ENCODE measurements at places on chromosomes 7 and 10.

- no peak for DNase-seq
Observed at GRCh38 chr10:16483241-16483917, 38.3 kb downstream of the C1QL3 start.

DNA sequence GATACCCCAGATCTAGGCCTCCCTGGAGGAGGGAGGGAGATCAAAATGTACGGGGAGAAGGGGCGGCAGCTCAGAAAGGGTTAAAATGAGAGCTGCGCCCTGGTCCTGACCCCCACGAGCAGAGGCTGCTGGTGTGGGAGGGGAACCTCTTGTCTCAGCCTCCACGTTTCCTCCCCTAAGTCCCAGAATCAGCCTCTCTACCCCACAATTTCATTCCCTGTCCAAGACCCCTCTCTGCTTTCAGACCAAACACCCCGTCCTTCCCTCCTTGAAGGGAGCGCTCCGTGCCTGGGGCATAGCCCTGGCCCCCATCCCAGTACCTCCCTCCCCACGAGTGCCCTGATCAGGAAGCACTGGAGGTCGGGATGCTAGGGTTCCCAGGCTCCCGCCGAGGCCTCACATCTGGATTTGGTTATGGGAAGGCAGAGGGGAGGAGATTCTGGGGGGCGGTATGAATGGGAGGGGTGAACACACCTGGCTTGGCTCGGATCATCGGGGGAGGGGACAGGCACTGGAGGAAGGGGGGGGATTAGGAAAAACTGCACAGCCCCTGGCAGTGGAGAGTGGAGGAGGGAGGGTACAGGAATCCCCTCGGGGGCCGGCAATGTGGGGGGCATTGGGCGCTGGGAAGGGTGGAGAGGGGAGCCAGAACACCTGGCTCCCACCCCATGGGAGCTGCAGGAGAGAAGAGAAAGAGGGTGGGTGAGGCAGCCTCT, 2.7 kb downstream of the EPHB4 start:
- DNase-seq, result no peak

- DNase-seq, result no peak
Observed at GRCh38 chr10:36003031-36003600, 361.0 kb upstream of the FZD8 start.

GRCh38 chr7:159112136-159113011, 32.3 kb downstream of the VIPR2 start:
- no peak for DNase-seq

DNA sequence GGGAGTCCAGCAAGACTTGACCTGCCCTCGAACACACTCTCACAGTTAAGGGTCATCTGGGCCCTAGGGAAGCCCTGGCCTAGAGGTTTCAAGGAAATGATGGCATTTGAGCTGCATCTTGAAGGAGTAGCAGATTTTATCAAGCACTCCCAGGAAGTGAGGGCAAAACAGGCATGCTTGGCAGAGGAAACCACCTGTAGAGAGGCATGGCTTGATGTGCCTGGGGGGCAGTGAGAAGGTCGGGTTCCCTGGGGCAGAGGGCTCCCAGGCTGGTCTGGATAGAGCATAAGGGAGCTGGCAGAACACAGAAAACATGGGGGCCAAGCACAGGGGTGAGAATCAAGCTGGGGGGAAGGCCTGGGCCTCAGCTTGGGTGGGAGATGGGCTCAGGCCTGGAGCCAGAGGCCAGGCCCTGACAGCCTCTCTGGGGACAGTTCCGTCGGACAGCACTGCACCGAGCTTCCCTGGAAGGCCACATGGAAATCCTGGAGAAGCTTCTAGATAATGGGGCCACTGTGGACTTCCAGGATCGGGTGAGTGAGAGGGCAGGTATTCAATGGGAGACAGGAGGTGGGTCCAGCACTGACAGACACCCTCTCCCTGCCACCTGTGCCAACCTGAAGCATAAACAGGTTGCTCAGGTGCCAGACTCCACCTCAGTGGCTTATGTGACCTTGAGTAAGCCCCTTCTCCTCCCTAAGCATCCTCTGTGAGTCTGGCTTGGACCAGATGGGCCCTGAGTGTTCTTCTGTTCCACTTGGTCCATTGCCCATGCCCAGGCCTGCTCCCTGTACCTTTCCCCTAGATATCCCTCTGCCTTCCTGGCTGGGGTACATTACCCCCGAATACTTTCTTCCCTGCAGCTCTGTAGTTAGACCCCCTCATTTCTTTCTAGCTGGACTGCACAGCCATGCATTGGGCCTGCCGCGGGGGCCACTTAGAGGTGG, 3.5 kb upstream of the HOGA1 start:
- DNase-seq, result no peak

- DNase-seq, result no peak
Observed at GRCh38 chr7:150322114-150322832, 882 bp upstream of the LRRC61 start.

GRCh38 chr10:101292194-101293006, 61.6 kb upstream of the BTRC start:
- DNase-seq, result no peak

DNA sequence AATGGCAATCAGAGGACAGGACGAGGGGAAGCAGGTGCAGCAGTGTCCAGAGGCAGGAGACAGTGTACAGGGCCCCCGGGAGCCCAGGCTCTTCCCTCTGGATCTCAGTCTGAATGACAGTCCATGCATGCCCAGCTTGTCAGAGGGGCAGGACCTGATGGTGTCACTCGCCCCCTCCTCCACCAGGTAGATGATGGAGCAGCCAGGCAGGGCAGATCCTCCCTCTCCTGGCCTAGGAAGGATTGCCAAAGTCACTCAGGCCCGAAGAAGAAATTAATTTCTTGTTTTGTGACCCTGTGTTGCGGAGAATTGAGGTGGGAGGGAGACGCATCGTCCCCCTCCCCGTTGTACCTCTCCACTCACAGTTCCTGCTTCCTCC, 4.0 kb downstream of the VSTM4 start:
- DNase-seq, result no peak

GRCh38 chr7:100689230-100690135, 4.6 kb downstream of the GIGYF1 start:
- DNase-seq, result no peak

GRCh38 chr10:132700156-132701098, 85.5 kb downstream of the NKX6-2 start:
- DNase-seq, result no peak

DNA sequence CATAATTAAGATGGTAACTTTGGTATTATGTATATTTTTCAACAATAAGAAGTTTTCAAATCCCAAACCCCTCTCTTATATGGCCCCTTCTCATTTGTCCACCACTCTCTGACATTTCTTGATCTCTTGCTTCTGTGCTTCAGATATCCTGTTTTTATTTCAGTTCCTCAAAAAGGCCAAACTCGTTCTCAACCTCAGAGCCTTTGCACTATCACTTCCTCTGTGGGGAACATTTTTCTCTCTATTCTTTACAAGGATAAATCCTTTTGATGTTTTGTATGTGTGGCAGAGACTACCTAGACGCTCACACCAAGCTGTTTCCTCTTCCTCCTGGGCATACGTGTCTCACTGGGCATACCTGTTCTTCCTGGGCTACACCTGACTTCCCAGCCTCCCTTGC, 54.2 kb upstream of the FRMD4A start:
- DNase-seq, result no peak

- no peak for DNase-seq
Observed at GRCh38 chr7:112225006-112225405, 18.5 kb downstream of the ZNF277 start.

- DNase-seq, result no peak
Observed at GRCh38 chr10:58382489-58382995, 2.7 kb upstream of the TFAM start.

- DNase-seq, result no peak
Observed at GRCh38 chr10:5045095-5045494, 41.4 kb upstream of the AKR1C2 start.

DNA sequence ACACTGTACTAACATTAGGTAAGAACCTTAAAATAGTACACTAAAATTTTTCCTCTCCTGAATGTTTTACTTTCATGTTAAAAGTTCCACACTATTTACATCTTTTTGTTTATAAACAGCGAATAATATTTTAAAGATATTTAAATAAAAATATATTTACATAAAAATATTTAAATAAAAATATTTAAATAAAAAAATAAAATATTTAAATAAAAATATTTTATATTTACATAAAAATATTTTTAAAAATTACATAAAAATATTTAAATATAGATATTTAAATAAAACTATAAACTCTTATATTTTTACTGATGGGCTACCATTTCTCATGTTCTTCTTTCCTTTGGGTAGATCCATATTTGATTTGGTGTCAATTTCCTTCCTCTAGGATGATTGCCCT, 619.0 kb downstream of the ANKRD7 start:
- DNase-seq, result no peak

- DNase-seq, result no peak
Observed at GRCh38 chr7:30155481-30155880, 20.7 kb downstream of the MTURN start.

DNA sequence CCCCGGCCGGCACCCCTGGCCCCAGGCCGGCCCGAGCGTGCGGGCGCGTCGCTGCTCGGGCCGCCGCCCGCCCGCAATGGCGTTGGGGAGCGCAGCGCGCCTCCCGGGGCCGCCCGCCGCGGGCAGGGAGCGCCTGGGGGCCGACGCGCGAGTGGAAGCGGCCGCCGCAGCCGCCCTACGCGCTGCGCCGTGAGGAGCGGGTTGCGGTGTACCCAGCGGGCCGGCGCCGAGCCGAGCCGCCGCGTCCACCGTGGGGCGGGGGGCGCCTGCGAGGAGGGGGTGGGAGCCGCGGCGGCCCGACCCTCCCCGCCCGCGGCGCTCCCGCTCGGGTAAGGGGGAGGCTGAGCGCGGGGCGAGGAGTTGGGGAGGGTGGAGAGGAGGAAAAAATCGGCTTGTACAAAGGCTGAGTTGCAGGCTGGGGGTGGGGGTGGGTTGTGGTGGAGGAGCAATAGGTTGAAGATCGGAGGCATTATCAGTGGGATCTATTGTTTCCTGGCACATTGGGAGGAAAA, 473 bp downstream of the PPP1R9A start:
- no peak for DNase-seq

DNA sequence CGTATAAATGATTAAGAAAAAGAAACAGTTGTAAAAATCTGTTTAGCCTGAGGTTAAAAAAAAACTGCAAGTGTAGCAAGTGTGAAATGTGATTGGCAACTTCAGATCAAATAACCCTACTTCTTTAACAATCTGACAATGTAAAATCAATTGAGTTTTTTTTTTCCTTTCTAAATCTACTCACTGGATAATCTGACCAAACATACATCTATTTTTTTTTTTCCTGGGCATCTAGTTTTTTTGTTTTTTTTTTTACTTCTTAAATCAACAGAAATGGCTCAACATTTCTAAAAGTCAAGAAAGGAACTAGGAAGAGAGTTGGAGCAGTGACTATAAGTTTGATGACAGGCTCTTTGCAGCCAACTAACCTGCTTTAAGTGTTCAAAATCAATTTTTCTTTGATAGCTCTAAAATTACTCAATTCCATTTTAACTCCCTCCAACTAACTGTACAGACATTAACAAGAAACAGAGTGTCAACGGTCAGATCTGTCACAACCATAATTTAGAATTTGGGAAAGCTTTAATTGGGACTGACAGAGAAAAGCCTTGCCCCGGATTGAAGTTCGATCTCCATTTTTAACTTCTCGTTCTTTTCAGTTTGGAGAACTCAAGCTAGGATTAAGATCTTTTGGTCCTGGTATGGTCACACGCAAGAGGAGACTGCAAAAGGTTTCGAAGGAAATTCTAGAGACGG, 1.2 kb downstream of the ARL3 start:
- DNase-seq, result no peak

GRCh38 chr10:120732067-120732466, 119.1 kb upstream of the WDR11 start:
- DNase-seq, result no peak

GRCh38 chr7:95180-95862, 97.0 kb upstream of the FAM20C start:
- no peak for DNase-seq

DNA sequence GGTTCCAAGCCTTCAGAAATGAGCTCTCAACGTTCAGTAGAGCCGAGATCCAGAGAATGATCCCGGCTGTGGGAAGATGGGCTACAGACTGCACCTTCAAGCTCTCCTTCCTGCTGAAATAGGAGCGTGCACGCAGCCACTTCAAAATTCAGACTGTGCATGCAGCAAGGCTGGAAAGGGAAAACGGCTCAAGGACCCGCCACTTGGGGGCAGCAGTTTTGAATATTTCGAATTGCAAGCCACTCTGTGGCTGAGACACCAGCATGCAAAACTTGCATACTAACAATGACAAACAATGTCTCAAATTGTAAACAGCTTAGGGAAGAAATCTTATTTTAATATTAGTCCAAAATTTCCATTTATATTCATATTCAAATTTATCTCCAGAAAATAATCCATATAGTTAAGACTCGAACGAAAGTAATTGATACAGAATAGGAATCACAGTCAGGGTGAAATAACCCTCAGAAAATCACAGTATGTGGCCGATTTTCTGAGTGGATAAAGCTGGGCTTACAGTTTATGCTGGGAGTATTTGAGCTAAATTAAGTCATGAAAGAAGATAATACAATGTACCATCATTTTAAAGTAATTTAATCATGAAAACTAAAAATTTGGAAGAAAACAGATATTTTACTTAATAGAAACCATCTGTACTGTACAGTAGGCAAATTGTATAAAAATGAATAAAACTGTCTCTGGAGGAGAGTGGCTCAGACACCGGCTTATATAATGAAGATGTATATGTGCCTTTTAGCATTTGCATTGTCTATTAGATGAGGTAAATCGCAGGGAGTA, 137.9 kb upstream of the MKI67 start:
- no peak for DNase-seq

- DNase-seq, result no peak
Observed at GRCh38 chr10:23060918-23061317, 34.5 kb upstream of the MSRB2 start.

- no peak for DNase-seq
Observed at GRCh38 chr10:51960494-51960895, 261.1 kb upstream of the CSTF2T start.

DNA sequence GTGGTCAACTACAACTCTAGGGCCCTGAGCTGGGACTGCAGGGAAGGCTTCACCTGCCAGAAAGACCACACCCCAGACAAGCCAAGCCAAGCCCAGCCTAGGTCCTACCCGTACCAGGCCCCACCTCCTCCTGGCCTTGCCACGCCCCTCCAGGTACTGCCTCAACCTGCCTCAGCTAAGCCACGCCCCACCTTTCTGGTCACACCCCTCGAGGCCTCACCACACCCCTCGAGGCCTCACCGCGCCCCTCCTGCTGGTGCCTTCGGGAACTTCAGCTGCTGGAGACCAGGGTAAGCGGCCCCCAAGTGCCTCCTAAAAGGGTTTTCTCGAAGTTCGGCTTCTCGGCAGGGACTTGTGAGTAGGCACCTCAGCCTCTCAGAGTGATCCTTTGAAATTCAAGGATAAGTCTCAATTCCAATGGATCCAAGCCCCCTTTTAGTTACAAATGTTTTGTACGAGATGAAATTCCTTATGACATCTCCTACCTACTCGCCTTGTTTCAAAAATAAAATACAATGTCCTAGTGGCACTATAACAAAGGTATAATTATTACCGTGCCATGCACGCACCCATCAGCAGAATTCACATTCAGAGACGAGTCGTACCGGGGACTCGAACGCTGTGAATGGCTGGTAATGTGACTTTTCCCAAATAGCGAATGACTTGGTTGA, 171.2 kb downstream of the ARHGAP21 start:
- DNase-seq, result no peak

GRCh38 chr7:92854501-92855238, 18.3 kb upstream of the CDK6 start:
- no peak for DNase-seq

- no peak for DNase-seq
Observed at GRCh38 chr7:150944066-150945042, 33.8 kb downstream of the KCNH2 start.

GRCh38 chr7:130922206-130923112, 188.5 kb upstream of the KLF14 start:
- no peak for DNase-seq
